ENCODE measurements at places on chromosomes 3 and 15.
A peak's percentile ranks its signal among the peaks of the same experiment; 100 is the strongest.

DNA sequence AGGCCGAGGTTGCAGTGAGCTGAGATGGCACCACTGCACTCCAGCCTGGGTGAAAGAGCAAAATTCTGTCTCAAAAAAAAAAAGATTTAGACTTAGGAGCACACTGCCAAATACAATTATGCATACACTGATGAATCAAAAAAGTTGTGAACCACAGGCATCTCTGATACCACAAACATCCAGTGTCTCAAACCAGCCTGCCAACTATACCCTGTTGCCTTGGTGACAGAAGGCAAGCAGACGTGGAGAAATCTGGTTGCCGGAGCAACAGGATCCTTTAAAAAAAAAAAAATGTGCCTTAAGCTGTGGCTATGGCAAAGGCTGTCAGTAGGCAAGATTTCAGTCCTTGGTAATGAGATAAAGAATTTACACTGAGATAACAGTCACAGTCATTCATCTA is 202.3 kb downstream of the NEK10 start:
- DNase-seq = no peak

DNA sequence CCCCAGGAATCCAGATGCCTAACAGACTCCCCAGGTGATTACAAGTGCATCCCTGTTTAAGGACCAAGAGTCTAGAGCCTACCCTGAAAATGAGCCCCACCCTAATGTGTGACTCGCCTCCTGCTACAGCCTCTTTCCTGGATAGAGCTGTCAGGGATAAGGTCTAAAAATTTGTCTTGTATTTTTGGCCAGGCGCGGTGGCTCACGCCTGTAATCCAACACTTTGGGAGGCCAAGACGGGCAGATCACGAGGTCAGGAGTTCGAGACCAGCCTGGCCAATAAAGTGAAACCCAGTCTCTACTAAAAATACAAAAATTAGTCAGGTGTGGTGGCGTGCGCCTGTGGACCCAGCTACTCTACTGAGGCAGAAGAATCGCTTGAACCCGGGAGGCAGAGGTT is 11.2 kb downstream of the TMC3 start:
- no peak for DNase-seq

DNA sequence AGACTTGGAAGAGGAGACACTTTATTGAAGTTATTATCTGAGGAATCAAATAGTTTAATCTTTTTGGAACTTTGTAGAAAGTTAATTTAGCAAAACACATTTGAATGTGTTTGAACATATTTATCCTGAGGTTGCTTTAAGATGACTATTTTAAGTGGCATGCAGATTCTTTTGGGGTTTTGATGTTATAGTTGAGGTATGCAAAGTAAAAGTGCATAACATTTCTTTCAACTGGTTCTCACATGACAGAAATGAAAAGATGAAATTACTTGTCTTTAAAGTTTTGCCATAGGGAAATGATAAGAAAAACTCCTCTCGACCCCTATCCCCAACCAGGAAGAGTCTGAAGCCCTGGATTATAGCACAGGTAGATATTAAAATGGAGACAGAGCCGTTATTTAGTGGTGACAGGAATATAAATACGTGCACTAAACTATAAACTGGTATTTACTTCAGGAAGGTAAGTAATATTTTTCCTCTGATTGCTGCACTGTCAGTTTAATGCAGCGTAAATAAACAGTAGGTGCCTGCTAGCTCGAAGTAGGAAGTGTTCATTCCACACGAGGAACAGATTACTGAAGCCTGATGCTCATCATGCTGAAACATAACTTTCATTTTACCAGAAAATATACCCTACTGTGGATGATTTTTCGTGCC is 15.1 kb upstream of the SATB1 start:
- DNase-seq = no peak

GRCh38 chr3:170469151-170470062 is 50.7 kb downstream of the CLDN11 start:
- DNase-seq = no peak

- DNase-seq = no peak
Observed at GRCh38 chr3:190307164-190307545, 15.1 kb downstream of the CLDN1 start.

DNA sequence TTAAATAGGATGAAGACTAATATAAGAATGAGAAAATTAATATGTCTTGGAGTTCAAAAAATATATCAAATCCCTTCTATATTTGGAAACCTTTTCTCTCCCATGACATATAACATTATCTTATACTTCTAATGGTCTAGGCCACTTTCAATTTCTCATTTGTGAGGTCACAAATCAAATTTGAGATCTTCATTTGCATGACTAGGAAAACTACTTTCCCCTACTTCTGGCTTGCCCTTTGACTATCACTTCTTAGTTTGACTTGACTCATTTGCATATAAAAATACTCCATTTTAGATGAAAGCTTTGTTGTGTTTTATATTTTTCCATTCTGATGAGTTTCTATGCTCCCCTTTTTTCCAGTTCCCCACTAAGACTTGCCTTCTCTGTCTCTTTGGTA is 598.6 kb upstream of the TBL1XR1 start:
- no peak for DNase-seq

GRCh38 chr3:195086341-195086740 is 184.6 kb downstream of the XXYLT1 start:
- no peak for DNase-seq

GRCh38 chr3:161274691-161275298 is 53.7 kb downstream of the NMD3 start:
- no peak for DNase-seq

DNA sequence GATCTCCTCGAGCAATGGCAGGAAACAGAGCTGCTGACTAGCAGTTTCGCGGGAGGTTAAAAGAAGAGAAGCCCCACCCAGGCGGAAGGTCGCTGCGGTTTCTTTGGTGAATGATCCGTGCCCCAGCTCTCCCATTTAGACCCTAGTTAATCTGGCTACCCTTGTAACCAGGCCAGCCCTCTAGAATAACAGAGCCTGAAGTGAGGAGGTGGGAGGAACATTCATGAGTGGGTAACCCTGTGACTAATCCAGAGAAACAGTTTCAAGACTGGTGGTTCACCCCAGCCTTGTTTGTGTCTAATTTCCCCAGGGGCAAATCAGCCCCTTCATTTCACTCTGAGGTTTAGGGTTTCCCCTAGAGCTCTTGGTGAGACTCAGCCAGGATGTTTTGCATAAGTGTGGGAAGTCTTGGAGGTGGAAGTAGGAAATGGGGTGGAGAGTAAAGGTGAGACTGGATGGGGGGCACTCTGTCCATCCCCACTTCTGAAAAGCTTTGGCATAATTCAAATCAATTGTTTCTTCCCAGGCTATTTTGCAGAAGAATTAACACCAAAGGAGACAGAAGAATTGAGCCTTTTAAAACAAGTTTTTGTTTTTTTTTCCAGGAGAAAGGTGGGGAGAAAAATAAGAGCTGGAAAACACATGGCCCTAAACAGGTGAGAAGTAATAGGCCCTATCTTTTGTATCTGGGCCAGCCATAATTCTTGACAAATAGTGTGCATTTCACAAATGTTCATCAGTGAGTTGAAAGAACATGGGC is 303.1 kb downstream of the RPLP1 start:
- no peak for DNase-seq

DNA sequence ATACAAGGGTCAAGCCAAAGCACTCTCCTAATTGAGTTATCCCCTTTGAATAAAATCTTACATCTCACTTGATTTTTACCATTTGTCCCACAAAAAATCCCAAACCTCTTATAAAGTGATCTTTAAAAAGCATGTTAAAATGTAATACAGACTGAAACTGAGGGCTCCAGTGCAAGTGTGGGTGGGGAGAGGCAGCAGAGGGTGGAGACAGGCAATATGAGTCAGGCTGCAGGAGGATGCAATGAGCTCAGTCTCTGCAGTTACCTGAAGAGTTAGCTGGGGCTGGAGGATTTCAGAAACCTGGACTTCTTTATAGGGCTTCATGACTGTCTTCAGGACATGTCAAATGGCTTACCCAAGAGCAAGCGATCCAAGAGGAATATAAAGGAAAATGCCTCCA is 14.2 kb upstream of the COLQ start:
- no peak for DNase-seq

DNA sequence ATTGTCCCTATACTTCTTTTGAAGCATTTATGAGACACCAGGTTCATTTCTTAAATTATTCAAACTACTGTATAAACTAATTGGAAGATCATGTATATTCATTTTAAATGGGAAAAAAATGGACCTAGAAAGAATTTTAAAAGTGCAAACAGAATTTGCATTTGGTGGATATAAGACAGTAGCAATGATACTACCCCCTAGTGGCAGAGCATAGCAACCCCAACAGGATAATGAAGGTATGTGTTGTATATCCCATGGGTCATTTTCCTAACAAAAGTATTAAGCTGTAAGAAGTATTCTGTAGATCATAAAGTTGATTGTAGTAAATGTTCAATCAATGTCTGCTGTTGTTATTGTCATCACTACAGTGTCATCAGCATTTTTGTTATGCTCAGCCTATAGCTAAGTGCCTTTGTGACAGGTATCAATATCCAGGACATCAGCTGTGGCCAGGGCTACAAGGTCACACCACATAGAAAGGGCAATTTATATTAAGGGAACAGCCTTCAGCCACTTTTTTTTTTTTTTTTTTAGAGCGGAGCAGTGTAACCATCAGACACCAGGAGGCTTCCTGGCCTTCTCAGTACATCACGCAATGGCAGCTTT is 175.8 kb downstream of the FOXB1 start:
- DNase-seq = peak; percentile 20

GRCh38 chr3:8663177-8664061 is 18.8 kb upstream of the SSUH2 start:
- peak; percentile 38 for DNase-seq

DNA sequence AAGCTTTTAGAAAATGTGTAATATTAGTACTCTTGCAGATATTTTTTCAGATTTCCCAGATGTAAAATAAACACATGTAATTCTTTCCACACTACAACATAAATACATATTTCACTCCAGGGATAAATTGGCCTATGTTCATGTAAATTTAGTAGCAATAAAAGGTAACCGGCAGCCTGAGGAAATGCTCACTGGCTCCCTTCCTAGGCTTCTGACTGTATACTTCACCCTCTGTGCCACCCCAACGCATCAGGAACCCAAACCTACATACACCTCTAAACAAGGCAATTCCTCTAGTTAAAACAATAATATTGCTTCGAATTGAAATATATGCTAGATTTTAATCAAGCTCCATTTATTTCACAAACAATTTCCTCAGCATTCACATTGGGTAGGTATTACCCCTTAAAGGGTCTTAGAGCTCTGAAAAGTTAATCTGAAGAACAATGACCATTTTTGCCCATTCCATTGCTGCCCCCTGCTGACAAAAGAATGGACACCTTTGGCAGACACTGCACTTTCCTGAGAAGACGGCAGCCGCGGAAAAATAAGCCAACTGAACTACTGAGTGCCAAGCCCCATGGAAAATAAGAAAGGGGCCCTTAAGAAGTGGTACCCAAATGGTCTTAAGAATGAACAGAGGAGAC is 212.5 kb downstream of the OSBPL10 start:
- DNase-seq = peak; percentile 2
